Ovary (tissue), 10 donors: ENCODE measurements at places on chromosomes 3 and 15. TPM values are rescaled to one million over a fixed set of nuclear protein-coding genes. Genes with fewer than 3 reads are reported as not detected.

- DNase-seq: no peak
Measured at GRCh38 chr3:153052096-153052460, 109.9 kb upstream of the RAP2B start.

DNA sequence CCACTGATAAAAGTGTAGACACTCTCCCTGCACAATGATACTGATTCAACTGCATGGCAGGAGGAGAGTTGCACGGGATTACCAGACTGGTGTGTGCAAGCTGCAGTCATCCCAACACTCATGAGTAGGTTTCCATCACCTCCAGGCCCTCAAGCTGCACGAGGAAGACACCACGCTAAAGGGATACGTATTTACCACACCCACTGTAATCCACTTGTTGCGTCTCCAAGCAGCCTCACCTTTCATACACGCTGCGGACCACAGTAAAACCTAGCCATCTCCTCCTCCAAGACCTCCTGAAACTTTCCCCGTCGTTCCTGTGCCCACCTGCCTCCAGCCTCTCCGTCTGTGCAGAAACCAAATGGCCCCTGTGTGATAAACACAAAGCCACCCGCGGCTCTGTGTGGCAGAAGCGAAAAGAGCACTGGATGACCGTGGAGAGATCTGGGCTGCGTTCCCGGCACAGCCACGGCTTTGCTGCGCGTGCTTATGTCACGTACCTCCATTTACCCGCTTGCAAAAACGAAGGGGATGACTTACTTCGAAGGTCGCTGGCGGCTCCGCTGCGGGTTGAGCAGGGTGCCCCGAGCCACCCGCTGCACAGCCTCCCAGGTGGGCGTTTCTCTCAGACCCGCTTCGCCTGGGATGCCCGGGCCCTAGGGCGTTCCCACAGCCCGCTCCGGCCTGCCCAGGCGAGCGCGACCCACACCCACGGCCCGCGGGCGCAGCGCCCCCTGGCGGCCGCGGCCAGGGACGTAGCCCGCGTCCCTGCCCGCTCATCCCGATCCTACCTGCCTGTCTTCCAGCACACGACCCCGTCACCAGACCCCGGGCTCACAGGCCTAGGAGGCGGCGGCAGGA is 643 bp downstream of the ABCC5 start:
- peak; percentile 60 for DNase-seq

GRCh38 chr3:135650309-135650708 is 315.2 kb upstream of the PPP2R3A start:
- DNase-seq: no peak

DNA sequence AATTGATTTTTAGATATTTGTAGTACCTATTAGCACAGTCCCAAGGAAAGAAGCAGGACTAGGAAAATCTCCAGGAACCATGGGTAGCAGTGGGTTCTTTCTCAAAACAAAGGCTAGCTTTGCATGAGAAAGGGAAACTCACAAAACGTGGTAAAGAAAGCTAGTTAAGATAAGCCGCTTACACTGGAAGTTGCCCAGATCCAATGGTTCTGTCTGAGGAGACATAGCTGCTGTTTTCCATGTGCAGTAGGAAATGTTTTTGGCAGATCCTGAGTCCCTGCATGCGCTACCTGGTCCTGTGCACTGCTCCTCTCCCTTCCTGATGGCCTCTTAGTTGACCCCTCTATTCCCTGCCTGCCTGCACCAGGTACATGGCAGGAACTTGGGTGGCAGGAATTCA is 60.4 kb downstream of the TFG start:
- no peak for DNase-seq

DNA sequence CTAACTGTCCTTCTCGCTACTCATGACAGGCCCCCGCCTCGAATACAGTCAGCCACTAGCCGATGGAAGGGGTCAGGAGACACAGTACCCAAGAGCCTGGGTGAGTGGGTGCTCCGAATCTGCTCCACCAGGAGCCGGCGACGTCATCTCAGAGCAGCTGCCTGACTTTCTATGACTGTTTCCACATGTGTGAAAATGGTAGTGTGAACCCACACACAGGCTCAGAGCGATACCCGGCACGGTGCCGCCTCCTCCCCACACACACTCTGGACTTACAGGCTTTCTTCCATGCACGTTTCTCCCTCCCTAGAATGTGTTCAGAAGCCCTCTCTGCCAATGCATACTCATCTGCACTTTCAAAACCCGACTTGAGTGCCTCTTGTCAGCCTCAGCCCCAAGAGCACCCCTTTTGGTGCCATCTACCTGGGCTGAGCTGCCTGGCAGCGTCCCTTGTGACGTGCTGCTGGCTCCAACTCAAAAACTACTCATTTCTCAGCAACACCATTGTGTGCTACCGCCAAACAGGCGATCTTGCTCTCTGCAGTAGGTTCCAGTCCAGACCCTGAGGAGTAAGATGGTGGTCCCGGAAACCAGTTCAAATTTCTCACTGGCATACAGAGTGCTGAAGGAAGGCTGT is 29.7 kb downstream of the VGLL4 start:
- no peak for DNase-seq

GRCh38 chr3:75272691-75273090 is 391.4 kb upstream of the FRG2C start:
- no peak for DNase-seq

- no peak for DNase-seq
Measured at GRCh38 chr3:179544981-179545645, 17.6 kb upstream of the ACTL6A start.

GRCh38 chr3:138867996-138868395 is 33.3 kb upstream of the PIK3CB start:
- DNase-seq: no peak

DNA sequence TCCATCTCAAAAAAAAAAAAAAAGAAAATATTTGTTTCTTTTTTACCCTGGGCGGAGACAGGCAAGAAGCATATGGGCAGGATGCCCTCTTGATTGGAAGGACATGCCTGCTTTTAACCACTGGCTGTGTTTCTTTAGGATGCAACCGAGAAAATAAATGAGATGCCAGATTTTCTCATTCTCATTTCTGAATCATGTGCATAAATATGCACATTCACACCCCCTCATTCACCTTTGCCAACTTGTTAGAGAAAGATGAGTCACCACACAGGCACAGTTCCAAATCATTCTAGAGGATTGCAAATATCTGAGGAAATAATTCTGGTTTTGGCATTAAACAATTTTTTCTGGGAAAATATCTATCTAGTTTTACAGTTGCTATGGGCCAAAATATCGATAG is 3.3 kb downstream of the LIPH start:
- no peak for DNase-seq

GRCh38 chr15:57213862-57214261 is 162.4 kb upstream of the CGNL1 start:
- DNase-seq: no peak

- DNase-seq: no peak
Measured at GRCh38 chr3:74624301-74624700, 9.8 kb upstream of the CNTN3 start.

GRCh38 chr3:55737186-55737585 is 250.1 kb upstream of the WNT5A start:
- no peak for DNase-seq

GRCh38 chr15:60373745-60374144 is 24.0 kb downstream of the ANXA2 start:
- DNase-seq: no peak

DNA sequence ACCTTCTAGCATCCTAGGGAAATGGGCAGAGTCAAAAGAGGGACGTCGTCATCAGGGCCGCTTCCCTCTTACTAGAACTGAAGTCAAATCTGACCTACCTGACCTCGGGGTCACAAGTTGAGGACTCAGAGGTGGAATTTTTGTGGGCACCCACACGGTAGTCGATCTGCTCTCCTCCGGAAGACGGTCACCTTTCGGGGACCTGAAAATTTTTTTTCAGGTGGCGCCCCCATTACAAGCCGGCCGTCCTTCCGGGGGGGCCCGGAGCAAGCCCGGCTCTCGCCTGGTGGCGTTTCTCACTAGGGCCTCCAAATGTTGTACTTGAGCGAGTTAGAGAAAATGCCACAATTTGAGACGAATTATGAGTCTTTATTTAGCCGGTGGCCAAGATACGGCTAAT is 157.5 kb upstream of the FRG2C start:
- DNase-seq: no peak

DNA sequence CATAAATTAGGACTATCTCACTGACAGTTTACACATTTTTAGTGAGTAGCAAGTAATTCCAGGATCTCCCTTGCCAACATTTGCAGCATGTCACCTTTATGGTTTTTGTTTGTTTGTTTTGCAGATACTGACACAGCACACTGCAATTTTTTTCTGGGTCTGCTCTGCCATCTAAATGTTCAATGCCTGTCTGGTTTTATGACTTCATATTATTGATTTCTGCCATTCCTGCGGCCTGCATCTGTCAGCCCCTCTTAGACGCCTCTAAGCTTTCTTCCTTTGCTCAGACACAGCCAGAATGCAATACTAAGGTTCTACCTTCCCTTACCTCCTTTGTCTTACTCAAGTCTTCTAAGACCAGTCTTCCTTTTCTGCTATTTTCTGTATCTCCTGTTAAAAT is 321.2 kb upstream of the AZI2 start:
- no peak for DNase-seq

- DNase-seq: no peak
Measured at GRCh38 chr3:124261306-124261705, 269.4 kb upstream of the ROPN1 start.

- DNase-seq: no peak
Measured at GRCh38 chr3:98971169-98971681, 69.7 kb upstream of the DCBLD2 start.

DNA sequence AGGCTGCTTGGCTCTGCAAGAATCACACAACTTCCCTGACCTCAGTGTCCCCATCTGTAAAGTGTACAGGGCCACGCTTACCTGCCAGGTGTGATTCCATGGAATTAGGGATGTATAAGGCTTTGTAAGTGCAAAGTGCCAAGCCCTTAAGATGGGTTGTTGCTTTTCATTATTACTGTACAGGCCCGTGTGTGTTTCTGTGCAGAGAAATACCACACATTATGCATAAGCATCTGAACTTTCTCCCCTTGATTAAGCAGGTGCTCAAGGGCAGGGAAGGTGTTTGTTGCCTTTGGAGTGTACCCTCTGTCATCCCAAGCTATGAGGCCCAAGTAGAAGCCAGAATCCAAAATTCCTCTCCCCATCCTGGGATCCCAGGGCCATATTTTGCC is 13.6 kb upstream of the HRH1 start:
- no peak for DNase-seq

GRCh38 chr3:37392957-37393356 is 218.6 kb upstream of the LRRFIP2 start:
- no peak for DNase-seq

GRCh38 chr3:61768284-61769037 is 207.1 kb downstream of the PTPRG start:
- DNase-seq: no peak

GRCh38 chr3:184937611-184938010 is 125.6 kb downstream of the VPS8 start:
- DNase-seq: no peak

GRCh38 chr15:45180648-45181436 is 6.9 kb downstream of the SHF start:
- no peak for DNase-seq

- DNase-seq: no peak
Measured at GRCh38 chr15:49037546-49037940, 8.7 kb downstream of the SECISBP2L start.

GRCh38 chr15:44092221-44092620 is 102.8 kb downstream of the FRMD5 start:
- DNase-seq: no peak

DNA sequence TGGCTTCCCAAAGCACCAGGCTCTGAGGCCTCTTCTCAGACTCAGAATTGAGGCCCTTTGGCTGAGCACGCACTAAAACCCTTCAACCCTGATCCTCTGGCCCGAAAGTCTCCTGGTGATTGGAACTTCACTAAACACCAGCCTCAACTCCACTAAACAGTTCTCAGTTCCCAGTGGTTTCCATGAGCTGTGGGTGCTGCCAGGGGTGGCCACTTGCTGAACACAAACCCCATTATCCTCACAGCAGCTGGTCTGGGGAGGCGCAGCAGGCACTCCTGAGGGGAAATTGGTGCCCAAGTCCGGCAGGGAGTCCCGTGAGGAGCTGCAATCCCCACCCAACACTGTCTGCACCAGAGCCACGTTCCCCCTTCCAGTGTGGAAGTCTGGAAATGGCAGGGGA is 3.8 kb upstream of the CLK3 start:
- no peak for DNase-seq

- no peak for DNase-seq
Measured at GRCh38 chr15:51227940-51228732, 110.3 kb downstream of the CYP19A1 start.

DNA sequence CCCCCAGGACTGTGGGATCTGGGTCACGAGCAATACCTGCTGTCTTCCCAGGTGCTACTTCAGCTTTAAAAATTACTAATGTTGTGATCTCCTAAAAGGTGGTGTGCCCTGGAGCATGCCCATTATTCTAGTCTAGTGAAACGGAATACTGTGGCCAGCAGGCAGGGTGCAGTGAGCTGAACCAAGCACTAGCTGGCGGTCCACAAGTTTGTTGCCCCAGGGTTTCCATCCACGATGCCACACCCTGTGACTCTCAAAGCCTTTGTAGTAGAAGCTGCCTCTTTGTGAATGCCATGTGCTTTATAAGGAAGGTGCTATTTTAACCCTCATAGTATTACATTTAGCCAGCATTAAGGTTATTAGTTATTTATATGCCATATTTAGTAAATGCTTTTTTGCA is 49.1 kb downstream of the PXYLP1 start:
- no peak for DNase-seq

- DNase-seq: no peak
Measured at GRCh38 chr3:64167351-64167750, 57.9 kb downstream of the PRICKLE2 start.

GRCh38 chr3:149465351-149465883 is 9.1 kb upstream of the TM4SF4 start:
- no peak for DNase-seq

- no peak for DNase-seq
Measured at GRCh38 chr3:59811160-59811559, 761.3 kb upstream of the CFAP20DC start.

GRCh38 chr3:114052216-114052615 is 4.1 kb downstream of the CCDC191 start:
- DNase-seq: no peak

DNA sequence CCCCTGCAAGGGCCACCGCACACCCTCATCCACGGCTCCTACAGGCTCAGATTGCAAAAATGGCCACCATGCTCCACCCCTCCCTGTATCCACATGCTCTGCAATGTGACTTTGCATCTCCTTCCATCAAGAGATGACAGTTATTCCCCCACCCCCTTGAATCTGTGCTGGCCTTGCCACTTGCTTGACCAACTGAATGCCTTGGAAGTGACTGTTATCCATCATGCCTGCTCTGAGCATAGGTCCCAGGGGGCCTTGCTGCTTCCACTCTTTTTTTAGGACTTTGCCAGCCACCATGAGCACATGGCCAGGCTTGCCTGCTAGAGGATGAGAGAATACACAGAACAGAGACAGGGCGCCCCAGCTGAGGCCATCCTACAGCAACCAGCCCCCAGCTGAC is 13.6 kb downstream of the HAPLN3 start:
- DNase-seq: no peak

GPR62 gene
- 0.40 TPM for total RNA-seq

CPNE9 gene
- total RNA-seq: not detected

PDZRN3 gene
- total RNA-seq: 68.1 TPM

IL16 gene
- 9.0 TPM for total RNA-seq

FGF12 gene
- total RNA-seq: 0.30 TPM

AMT gene
- 13.3 TPM for total RNA-seq

IL17RD gene
- 35.1 TPM for total RNA-seq

EPM2AIP1 gene
- 36.2 TPM for total RNA-seq

GLDN gene
- 2.4 TPM for total RNA-seq

RBPMS2 gene
- total RNA-seq: 10.4 TPM

CATSPER2 gene
- total RNA-seq: 7.5 TPM

SAMMSON gene
- 0.32 TPM for total RNA-seq

TM4SF18 gene
- 4.7 TPM for total RNA-seq

A4GNT gene
- total RNA-seq: not detected
